ENCODE measurements at places on chromosomes 6 and 20. TPM values are rescaled to one million over a fixed set of nuclear protein-coding genes. Genes with fewer than 3 reads are reported as not detected.

FRMD1 gene
- total RNA-seq, result 0.31 TPM

PDE7B gene
- total RNA-seq, result 45.3 TPM

FOXF2 gene
- total RNA-seq, result not detected

FNDC1 gene
- 0.08 TPM for total RNA-seq

- H3K27me3 ChIP-seq, result no peaks in the 10 kb centered on the region
- DNase-seq, result no peak
- peaks cover 2% of the 10 kb centered on the region for H3K4me1 ChIP-seq
- no peaks in the 10 kb centered on the region for H3K36me3 ChIP-seq
Observed at GRCh38 chr20:12219798-12220197, 302.1 kb downstream of the BTBD3 start.

DNA sequence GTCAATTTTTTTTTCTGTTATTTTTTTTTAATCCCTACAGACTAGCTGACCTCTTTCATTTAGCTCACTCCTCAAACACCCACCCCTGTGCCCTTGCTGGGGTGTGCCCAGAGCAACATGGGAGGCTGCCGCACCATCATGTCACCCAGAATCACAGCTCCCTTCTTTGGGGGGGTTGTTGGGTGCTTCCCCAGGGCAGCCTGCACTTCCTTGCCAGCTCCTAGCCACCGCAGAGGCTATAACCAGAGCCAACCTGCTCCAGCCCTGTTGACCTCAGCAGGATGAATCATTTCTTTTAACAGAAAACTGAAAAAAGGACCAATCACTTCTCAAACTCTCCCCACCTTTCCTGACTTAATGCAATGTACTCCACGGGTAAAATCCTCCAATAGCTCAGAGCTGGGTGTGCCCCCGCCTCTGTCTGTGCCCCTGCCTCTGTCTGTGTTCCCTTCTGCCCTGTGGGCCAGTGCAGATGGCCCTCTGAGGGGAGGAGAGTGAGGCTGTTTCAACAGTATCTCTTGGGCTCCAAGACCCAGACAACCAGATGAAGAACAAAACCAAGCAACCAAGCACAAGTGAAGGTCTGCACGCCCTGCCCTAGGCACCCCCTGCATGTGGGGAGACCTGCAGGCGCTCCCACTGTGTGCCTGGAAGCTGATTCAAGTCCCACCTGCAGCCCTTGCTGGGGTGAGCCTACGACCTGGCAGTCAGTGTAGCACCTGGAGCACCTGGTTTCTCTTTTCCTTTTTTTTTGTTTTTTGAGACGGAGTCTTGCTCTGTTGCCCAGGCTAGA lies 67.7 kb downstream of the PYGB start:
- peak; percentile 22 for DNase-seq
- H3K27me3 ChIP-seq, result no peaks in the 10 kb centered on the region
- no peak overlapping the region for H3K4me3 ChIP-seq
- peaks cover 8% of the 10 kb centered on the region for H3K4me1 ChIP-seq
- no peak overlapping the region for H3K27ac ChIP-seq
- H3K36me3 ChIP-seq, result no peaks in the 10 kb centered on the region

- H3K36me3 ChIP-seq, result no peaks in the 10 kb centered on the region
- H3K27me3 ChIP-seq, result no peaks in the 10 kb centered on the region
- no peak overlapping the region for H3K27ac ChIP-seq
- no peak for DNase-seq
- peaks cover 5% of the 10 kb centered on the region for H3K4me1 ChIP-seq
Observed at GRCh38 chr6:150696190-150696589, 96.5 kb downstream of the PLEKHG1 start.

GRCh38 chr6:4678506-4679300 lies 97.5 kb upstream of the CDYL start:
- no peaks in the 10 kb centered on the region for H3K4me1 ChIP-seq
- no peaks in the 10 kb centered on the region for H3K27me3 ChIP-seq
- no peak overlapping the region for H3K4me3 ChIP-seq
- H3K36me3 ChIP-seq, result no peaks in the 10 kb centered on the region

DNA sequence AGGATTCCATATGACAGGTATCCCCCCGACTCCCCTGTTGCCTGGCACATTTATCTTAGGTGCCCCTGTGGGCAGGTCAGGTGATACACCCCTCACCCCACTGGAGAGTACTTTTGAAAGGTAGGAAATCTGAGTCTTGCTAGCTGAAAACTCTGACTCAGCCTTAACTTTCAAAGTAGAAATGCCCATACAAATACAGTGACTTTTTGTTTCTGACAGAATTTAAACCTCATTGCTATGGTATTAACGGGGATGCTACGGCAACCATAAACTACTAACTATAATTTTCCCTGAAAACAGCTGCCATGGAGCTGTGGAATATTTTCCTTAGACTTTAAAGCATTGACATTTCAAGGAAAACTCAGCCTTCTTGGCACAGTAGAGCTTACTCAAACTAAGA lies 536.0 kb downstream of the RFPL4B start:
- no peaks in the 10 kb centered on the region for H3K27me3 ChIP-seq
- no peak overlapping the region for H3K27ac ChIP-seq
- H3K4me1 ChIP-seq, result no peaks in the 10 kb centered on the region
- no peak overlapping the region for H3K4me3 ChIP-seq

- H3K4me1 ChIP-seq, result no peaks in the 10 kb centered on the region
- H3K27ac ChIP-seq, result no peak overlapping the region
- H3K36me3 ChIP-seq, result no peaks in the 10 kb centered on the region
- H3K4me3 ChIP-seq, result no peak overlapping the region
- no peaks in the 10 kb centered on the region for H3K27me3 ChIP-seq
Observed at GRCh38 chr20:54061101-54061881, 9.1 kb downstream of the BCAS1 start.

DNA sequence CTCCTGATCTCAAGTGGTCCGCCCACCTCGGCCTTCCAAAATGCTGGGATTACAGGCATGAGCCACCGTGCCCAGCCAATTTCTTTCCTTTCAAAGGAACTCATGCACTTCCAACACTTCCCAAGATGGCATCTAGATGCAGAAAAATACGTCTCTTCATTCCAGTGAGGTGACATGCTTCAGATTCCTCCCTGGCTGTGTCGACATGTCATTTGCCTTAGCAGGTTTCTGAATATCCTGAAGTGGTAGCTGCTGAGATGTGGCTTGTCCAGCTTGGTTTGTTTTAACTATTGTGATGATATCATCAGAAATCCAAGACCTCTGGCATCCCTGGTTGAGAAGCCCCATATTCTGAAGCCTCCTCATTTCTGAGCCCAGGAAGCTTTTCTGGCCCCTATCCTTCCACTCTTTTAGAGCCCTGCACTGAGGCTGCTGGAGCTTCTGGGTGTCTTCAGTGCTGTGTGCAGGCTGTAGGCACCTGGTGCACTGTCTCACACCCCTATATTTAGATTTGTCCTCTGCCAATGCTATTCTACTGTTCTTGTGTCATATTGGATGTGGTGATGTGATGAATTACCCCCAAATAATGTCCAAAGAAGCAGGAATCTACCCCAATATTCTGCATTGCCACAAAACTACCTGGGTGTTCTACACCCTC lies 73.3 kb upstream of the E2F3 start:
- H3K36me3 ChIP-seq, result no peaks in the 10 kb centered on the region
- no peak for DNase-seq
- no peaks in the 10 kb centered on the region for H3K27me3 ChIP-seq
- no peak overlapping the region for H3K27ac ChIP-seq

GRCh38 chr6:107353773-107354382 lies 105.5 kb downstream of the PDSS2 start:
- H3K36me3 ChIP-seq, result no peaks in the 10 kb centered on the region
- DNase-seq, result no peak
- no peaks in the 10 kb centered on the region for H3K27me3 ChIP-seq
- no peak overlapping the region for H3K27ac ChIP-seq
- H3K4me3 ChIP-seq, result no peak overlapping the region

DNA sequence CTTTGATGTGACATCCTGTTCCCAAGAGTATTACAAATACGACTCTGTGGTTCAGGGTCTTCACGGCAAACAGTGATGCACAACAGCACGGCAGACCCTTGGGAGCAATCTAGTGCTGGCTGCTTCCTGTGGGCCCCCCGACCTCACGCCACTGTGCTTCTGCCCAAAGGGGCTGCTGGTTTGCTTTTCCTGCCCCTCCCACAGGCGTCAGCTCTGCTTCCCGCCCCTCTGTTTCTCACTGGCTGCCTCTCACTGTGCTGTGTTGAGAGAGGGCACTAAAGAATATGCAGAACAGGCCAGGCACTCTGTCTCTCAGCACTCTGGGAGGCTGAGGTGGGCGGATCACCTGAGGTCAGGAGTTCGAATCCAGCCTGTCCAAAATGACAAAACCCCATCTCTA lies 554.5 kb upstream of the AGPAT4 start:
- DNase-seq, result no peak
- no peak overlapping the region for H3K27ac ChIP-seq
- no peak overlapping the region for H3K4me3 ChIP-seq
- no peaks in the 10 kb centered on the region for H3K36me3 ChIP-seq
- H3K4me1 ChIP-seq, result no peaks in the 10 kb centered on the region
- no peaks in the 10 kb centered on the region for H3K27me3 ChIP-seq

DNA sequence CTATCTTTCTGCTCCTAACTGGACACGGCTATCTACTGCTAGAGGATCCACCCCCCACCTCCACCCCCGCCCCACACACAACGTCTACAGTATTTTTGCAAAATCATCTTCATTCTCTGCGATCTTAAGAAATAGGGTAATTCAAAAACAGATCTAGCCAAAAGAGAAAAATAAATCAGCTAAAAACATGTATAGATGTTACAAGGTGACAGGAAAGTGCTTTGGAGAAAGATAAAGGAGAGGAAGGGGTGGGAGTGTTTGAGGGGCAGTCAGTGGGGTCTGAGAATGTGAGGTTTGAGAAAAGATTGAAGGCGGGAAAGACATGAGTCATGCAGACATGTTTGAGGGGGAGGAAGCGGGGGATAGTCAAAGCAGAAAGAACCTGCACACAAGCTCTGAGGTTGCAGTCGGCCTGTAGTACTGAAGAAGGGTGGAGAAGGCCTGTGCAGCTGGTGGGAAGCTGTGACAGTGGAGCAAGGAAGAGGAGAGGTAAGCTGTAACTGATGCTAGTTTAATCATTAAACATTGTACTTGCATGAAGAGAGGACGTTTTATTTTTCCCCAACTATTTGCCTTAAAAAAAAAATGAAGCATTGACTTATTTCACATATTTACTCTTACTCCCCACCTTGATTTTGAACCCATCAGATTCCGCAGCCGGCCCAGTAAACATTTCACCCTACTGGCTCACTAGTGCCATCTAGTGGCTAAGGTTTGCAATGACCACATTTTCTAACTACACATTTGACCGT lies 332.6 kb downstream of the ADGRB3 start:
- peak; percentile 19 for DNase-seq
- no peaks in the 10 kb centered on the region for H3K27me3 ChIP-seq
- H3K36me3 ChIP-seq, result no peaks in the 10 kb centered on the region
- H3K27ac ChIP-seq, result no peak overlapping the region
- H3K4me3 ChIP-seq, result no peak overlapping the region

- H3K36me3 ChIP-seq, result no peaks in the 10 kb centered on the region
- no peak overlapping the region for H3K27ac ChIP-seq
- H3K27me3 ChIP-seq, result no peaks in the 10 kb centered on the region
- H3K4me1 ChIP-seq, result no peaks in the 10 kb centered on the region
- DNase-seq, result no peak
Observed at GRCh38 chr20:57048027-57048869, 218.2 kb downstream of the BMP7 start.

DNA sequence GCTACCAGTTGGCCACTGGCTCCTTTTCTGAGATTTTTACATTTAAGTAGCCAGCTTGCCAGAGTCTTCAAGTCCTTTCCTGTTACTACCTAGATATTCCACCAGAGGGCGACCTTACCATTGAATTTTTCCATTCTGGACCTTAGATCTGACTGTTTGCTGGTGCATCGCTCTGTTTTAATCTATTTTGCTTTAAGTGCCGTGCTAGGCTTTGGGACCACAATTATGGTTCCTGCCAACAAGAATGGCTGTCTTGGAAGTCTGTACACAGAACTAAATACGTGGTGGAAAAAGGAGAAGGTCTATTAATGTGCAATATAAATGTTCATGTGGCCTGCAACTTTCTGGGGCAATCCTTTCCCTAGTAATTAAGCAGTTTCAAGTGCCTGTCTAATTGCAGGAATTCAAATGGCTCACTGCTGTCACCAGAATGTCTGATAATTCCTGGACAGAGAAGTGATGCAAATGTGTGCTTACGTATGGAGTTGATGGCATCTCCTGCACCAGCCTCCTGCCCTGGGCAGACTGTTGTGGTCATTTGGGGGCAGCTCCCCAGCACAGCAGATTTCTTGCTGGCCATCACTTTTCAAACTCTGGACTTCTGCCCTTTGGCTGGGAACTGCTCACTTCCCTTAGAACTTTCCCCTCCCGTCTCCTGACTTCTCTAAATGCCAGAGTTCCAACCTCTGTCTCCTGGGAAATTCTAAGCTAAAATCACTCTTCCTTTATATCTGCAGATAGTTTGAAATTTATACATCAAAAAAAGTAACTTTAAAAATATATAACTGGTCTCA lies 5.6 kb upstream of the HLA-DOA start:
- no peaks in the 10 kb centered on the region for H3K27me3 ChIP-seq
- peaks cover 2% of the 10 kb centered on the region for H3K4me1 ChIP-seq
- DNase-seq, result peak; percentile 50
- H3K4me3 ChIP-seq, result no peak overlapping the region
- no peak overlapping the region for H3K27ac ChIP-seq
- no peaks in the 10 kb centered on the region for H3K36me3 ChIP-seq

- H3K27ac ChIP-seq, result no peak overlapping the region
- no peaks in the 10 kb centered on the region for H3K36me3 ChIP-seq
- no peaks in the 10 kb centered on the region for H3K27me3 ChIP-seq
- no peaks in the 10 kb centered on the region for H3K4me1 ChIP-seq
- no peak for DNase-seq
Observed at GRCh38 chr6:81638366-81638765, 114.1 kb downstream of the TENT5A start.

DNA sequence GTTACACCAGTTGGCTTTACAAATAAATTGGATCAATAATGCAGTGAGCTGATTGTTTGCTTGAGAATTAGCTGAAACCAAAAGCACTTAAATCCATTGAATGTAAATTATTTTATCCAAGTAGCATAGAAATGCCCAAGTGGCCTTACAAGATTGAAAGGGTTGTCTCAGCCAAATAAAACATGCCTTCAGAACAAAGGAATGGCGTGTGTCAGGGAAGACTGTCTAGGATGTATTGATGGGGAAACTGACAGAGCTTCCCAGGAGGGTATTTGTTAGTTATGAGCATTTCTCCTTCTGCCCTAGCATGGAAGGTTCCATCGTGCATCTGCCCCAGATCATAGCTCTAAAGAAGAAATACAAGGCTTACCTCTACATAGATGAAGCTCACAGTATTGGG lies 103.9 kb upstream of the ISM1 start:
- H3K4me3 ChIP-seq, result no peak overlapping the region
- no peak for DNase-seq
- H3K36me3 ChIP-seq, result no peaks in the 10 kb centered on the region
- H3K27ac ChIP-seq, result no peak overlapping the region
- H3K4me1 ChIP-seq, result no peaks in the 10 kb centered on the region
- H3K27me3 ChIP-seq, result no peaks in the 10 kb centered on the region

GRCh38 chr6:113982055-113982550 lies 11.2 kb upstream of the HDAC2 start:
- no peak overlapping the region for H3K27ac ChIP-seq
- DNase-seq, result no peak
- H3K36me3 ChIP-seq, result no peaks in the 10 kb centered on the region
- H3K4me3 ChIP-seq, result no peak overlapping the region

GRCh38 chr20:45450097-45450818 lies 19.3 kb upstream of the WFDC2 start:
- H3K36me3 ChIP-seq, result no peaks in the 10 kb centered on the region
- DNase-seq, result no peak
- no peaks in the 10 kb centered on the region for H3K4me1 ChIP-seq
- no peaks in the 10 kb centered on the region for H3K27me3 ChIP-seq
- no peak overlapping the region for H3K27ac ChIP-seq
- H3K4me3 ChIP-seq, result no peak overlapping the region

GRCh38 chr6:53986721-53987521 lies 124.3 kb upstream of the MLIP start:
- no peak overlapping the region for H3K4me3 ChIP-seq
- no peak for DNase-seq
- no peaks in the 10 kb centered on the region for H3K27me3 ChIP-seq

All from ovary (tissue), 10 donors.